CD8-positive, alpha-beta memory T cell (primary cell): ENCODE measurements at places on chromosomes 12 and 14.

GRCh38 chr14:56996721-56997399 is 186.6 kb upstream of the OTX2 start:
- DNase-seq, result no peak

DNA sequence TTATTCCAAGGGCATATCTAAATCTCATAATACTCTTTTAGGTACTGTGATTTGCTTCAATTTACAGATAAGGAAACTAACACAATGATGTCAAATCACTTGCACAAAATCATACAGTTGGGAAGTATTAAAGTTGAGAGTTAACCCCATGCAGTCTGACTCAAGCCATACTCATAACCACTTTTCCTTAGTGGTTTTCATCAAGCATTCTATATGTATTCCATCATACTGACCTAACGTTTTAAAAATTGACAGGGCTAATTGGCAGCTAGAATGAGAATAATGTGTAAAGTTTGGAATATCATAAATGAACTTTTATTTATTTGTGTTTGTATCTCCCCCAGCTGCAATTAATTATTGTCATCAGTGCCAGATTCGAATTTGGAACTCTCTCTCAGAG is 20.9 kb downstream of the PUS7L start:
- no peak for DNase-seq

GRCh38 chr14:49218436-49219092 is 367.6 kb downstream of the RPS29 start:
- DNase-seq, result no peak

- no peak for DNase-seq
Observed at GRCh38 chr12:103392722-103393121, 103.0 kb downstream of the C12orf42 start.

GRCh38 chr14:92122761-92123160 is 992 bp downstream of the CPSF2 start:
- DNase-seq, result no peak

DNA sequence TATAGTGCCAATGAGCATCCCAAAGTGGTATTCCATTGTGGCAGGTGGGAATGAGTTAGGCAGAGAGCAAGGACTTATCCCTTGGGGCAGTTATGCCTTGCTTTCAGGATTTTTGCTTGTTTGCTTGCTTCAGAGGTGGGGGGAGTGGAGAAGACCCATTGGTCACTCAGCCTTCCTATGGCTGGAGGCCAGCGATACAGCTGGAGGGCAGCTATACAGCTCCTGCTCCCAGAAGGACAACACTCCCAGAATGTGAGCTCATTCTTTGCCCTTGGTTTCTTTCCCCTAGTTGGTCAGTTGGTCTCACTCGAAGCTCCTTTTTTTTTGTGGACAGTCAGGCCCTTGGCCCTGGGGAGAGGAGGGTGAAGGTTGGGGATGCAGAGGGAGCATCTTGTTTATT is 14.5 kb downstream of the KRT83 start:
- no peak for DNase-seq

DNA sequence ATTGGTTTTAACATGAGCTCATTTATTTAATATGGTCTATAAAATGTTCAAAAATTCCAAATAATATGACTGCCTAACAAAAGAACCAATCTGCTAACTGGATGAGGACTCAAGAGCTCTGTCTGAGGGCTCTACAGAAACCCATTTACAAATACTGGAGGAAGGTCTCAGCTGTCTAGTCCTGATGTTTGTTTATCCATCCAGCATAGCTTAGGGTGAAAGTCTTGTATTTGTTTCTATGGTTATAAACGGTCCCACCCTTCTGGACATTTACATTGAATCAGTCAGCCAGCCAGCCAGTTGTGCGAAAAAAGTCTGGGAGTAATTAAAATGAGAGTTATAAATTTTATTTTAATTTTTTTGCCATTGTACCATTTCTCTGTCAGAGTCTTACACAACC is 220.7 kb downstream of the BMP4 start:
- no peak for DNase-seq
